Right lobe of liver (tissue), 6 donors: ENCODE measurements at places on chromosomes 5 and 9.
A peak's percentile ranks its signal among the peaks of the same experiment; 100 is the strongest.

GRCh38 chr5:147534172-147534951 lies 24.5 kb upstream of the DPYSL3 start:
- DNase-seq, result no peak

GRCh38 chr9:76580188-76580587 lies 121.2 kb downstream of the GCNT1 start:
- DNase-seq, result no peak

GRCh38 chr9:86600977-86601376 lies 246.8 kb upstream of the TUT7 start:
- DNase-seq, result no peak

- no peak for DNase-seq
Observed at GRCh38 chr9:35563791-35564197, 41.3 kb upstream of the TESK1 start.

- DNase-seq, result no peak
Observed at GRCh38 chr5:35151146-35151920, 79.0 kb downstream of the PRLR start.

DNA sequence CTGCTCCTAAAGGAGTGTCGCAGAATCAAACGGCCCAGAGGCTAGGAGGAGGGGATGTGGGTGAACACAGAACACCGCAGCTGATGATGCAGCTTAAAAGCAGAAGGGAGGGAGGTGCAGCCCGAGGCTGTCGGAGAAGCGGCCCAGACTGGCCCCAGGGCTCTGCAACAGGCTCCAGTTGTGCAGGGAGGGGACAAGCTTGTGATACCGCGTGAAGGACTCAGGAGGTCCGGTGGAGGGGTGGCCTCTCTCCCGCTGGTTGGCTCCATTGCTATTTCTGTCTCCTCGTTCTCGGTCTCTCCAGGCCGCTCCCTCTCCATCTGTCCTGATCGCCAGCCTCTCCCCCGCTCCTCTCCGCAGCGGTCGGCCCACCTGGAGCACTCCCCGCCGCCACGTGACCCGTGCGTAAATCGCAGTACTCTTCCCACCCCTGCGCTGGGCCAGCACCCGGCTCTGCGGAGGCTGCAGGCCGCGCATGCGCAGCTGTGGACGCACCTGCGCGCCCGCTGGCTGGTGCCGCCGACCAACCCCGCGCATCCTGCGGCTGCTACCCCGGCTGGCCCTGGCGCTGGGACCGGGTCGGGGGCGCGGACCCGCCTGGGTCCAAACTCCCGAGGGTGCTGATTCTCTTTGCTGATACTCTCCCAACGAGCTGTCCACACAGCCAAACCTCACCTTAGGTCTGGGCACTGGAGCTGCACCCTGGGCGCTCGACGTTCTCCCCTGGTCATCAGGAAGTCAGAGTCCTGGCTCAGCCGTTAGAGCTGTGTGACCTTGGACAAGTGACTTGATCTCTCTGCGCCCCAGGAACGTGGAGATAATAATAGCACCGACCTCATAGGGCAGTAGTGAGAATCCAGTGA lies 3.7 kb upstream of the STXBP1 start:
- DNase-seq, result peak; percentile 58

GRCh38 chr9:86181379-86182315 lies 77.8 kb downstream of the C9orf153 start:
- no peak for DNase-seq

- no peak for DNase-seq
Observed at GRCh38 chr9:114371973-114372917, 15.5 kb downstream of the AKNA start.

DNA sequence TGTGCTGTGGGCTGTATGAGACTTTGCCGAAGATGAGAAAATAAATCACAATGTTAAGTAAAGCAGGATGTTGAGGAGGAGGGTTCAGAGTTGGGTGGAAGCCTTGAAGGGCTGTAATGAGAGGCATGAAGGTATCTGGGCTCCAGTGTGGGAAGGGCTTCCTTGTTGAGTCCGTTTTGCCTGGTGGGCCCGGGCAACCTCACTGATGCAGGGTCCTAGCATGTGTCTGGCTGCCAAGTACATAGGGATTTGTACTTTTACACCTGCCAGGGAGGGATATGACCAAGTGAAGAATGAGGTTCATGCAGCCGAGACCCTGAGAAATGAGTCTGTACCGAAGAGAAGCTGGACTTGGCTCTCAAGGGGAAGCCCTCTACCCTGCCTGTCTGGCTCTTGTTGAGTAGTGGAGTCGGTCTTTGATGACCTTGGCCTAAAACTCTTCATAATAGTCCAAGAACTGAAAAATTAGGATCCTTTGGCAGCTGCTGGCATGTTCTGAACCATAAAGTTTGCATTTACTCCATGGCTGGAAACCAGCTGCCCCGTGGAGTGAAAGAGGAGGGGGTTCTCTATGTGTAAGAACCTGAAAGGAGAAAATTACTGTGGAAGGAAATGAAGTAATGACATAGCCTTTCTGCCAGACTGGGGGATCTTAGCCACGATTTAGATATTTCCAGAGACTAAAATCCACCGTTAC lies 59.0 kb upstream of the DPYSL3 start:
- DNase-seq, result no peak
